ENCODE measurements at places on chromosomes 12 and 14.

GRCh38 chr12:89661706-89662330, 46.8 kb downstream of the ATP2B1 start:
- DNase-seq: no peak

- no peak for DNase-seq
These were observed 185.5 kb downstream of the SSPN start for GRCh38 chr12:26380897-26381296.

GRCh38 chr14:61923348-61923747, 161.1 kb downstream of the SNAPC1 start:
- peak; percentile 56 for DNase-seq

GRCh38 chr12:3365463-3366411, 125.3 kb upstream of the PRMT8 start:
- no peak for DNase-seq

DNA sequence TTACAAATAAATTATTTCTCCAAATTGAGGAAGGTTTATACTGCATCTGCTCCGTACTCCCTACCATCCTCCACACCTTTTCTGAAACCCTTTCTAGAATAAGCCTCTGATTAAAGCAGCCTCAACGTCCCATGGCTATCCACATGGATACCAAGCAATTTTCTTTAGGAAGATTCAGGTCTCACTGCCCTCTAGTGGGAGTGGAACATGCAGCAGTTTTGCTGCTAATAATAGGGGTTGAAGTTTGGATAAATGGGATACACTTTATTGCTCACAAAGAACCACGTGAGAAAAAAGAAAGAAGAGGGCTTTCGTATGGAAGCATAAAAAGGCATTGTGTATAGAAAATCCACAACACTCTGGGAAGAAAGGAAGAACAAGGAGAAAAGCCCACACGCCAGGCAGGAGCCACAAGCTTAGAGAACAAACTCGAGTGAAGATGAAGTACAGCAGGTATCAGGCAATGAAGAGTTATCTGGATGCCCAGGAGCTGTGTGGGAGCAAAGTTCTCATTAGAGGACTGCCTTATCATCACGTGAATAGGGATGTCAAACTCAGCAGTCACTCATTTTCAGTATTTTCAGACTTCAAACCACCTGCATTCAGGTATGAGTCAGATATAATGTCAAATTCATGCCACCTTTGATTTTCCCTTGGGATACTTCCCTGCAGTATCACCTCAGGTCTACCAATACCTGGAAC, 45.8 kb downstream of the CCER1 start:
- DNase-seq: peak; percentile 62

- peak; percentile 26 for DNase-seq
These were observed 204.2 kb downstream of the EFCAB11 start for GRCh38 chr14:89750281-89750755.

- DNase-seq: no peak
These were observed 172.5 kb downstream of the GXYLT1 start for GRCh38 chr12:41972196-41972595.

DNA sequence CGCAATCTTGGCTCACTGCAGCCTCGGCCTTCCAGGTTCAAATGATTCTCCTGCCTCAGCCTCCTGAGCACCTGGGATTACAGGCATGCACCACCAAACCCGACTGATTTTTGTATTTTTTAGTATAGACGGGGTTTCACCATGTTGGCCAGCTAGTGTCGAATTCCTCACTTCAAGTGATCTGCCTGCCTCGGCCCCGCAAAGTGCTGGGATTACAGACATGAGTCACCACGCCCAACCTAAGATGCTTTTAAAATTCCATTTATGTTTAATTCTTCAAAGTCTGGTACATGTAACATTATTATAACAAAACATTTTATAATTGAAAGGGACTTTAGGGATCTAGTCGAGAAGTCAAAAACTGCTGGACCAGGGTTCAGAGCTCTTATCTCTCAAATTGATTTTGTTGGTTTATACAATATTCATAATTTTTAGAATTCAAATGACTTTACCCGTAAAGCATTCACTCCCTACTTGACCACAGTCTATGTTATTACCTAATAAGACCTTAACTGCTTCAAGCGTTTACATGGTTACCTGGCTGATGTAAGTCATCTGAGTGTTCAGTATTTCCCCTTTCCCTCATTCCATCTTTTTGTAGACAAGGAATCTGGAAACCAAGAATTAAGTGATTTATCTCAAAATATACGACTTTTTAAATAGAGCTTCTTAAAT, 28.2 kb downstream of the RAP1B start:
- no peak for DNase-seq

DNA sequence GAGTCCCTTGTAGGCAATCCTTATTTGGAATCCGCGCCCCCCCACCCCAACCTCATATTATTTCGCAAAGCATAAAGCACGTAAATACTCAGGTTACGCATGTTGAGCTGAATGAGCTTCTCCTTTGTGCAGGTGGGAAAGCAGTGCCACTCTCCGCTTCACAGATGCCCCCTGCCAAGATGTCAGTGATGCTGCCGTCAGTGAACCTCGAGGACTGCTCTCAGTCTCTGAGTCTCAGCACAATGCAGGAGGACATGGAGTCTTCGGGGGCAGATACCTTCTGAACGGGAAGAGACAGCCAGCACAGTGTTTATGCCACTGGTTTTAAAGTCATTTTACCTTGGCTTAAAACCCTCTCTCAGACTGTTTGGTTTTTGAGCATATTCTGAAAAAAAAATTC, 90.1 kb upstream of the DACT1 start:
- DNase-seq: no peak

GRCh38 chr14:70188322-70188658, 461 bp downstream of the SLC8A3 start:
- no peak for DNase-seq

DNA sequence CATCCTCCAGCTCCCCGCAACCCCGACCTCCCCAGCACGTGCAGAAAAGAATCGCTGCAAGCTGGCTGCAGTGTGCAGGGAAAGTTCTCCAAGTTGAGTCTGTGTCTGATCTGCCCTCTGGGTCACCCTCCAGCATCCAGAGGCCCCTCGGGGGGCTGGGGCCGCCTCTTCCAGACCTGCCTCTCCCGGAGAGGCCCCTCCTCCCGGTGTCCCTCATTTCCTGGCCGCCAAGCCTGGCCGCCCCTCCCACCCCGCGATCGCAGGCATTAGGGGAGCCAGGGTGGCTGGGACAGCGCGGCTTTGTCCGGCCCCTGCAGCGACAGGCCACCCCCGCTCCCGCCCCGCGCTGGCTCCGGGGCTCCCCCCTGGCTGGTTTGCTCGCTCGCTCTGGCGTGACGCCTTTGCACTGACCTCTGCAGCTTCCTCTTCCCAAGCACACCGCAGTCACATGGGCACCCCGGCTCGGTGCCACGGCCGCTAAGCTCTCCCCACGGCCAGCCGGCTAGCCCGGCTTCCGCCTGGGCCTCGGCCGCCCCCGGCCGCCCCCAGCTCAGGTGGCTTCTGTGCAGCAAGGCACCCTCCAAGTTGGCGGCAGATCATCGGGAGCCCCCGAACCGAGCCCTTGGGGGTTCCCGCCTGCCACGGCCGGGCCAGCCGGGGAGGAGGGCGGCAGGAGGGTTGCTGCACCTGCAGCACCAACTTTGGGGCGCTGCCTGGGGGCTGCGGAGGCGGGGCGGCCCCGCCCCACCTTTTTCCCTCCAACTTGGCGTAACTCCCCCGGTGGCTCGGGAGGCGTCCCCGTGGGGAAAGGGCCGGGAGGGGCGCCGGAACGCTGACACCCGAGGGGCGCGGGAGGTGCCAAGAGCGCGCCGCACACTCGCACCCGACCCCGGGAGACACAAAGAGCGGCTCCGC, 43.7 kb downstream of the KDM2B start:
- peak; percentile 67 for DNase-seq

DNA sequence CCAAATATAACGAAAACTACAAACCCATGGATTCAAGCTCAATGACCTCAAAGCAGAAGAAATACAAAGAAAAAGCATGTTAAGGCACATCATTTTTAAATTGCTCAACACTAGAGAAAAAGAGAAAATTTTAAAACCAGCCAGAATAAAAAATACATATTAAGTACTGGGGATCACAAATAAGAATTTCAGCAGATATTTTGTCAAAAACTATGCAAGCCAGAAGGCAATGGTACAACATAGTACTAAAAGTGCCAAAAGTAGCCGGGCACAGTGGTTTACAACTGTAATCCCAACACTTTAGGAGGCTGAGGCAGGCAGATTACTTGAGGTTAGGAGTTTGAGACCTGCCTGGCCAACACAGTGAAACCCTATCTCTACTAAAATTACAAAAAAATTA, 10.2 kb downstream of the SGPP1 start:
- DNase-seq: peak; percentile 22

DNA sequence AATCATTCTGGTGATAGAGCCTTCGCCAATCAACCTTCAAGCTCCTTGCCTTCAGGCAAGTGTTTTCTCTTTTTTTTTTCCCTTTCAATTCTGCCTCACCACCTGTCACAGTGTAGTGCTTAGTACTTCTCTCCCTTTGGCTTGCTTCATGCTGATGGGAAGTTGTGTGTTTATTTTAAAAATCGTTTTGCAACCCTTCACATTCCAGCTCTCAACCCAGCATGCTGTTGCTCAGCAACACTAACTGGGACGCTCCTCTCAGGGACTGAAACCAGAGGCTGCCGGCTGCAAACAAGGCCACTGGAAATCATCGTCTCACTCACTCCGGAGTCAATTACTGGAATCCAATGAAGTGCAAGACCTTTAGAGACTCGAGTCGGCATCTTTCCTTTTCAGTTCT, 342.7 kb downstream of the PRKD1 start:
- DNase-seq: peak; percentile 89

DNA sequence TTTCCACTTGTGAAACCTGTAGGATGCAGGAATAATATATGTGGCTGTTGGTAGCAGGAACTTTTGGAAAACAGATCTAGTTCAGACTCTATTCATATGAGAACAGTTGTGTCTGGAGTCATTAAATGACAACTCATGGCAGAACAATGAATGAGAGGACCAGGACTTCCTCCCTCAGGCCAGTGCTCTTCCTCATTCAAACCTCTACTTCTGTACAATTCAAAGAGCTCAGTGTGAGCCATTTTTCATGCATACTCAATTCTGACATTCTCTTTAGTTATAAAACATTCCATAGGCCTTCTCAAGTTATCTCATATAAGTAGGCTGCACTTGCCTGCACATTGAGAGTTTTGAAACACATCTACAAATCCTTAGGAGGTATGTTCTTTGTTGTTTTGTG, 1526.6 kb upstream of the FLRT2 start:
- no peak for DNase-seq

- DNase-seq: no peak
These were observed 123.1 kb downstream of the PIWIL1 start for GRCh38 chr12:130460611-130461446.

DNA sequence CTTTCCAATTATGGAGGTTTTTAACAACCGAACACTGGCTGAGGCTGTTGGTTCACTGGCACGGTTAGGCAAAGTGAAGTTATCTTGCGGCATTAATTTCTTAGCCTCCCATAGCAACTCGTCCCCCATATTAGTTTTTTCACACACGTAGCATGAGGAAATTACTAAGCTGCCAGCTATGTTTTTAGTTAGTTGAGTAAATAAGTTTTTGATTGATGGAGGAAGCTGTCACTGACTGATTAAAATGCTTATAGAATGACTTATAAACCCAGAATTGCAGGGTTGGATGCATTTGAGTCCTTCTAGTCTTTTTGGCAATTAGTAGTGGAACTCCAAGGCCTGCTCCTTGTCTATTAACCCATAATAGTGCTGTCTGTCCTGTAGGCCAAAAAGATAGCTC, 97.1 kb downstream of the ALG10 start:
- DNase-seq: no peak

DNA sequence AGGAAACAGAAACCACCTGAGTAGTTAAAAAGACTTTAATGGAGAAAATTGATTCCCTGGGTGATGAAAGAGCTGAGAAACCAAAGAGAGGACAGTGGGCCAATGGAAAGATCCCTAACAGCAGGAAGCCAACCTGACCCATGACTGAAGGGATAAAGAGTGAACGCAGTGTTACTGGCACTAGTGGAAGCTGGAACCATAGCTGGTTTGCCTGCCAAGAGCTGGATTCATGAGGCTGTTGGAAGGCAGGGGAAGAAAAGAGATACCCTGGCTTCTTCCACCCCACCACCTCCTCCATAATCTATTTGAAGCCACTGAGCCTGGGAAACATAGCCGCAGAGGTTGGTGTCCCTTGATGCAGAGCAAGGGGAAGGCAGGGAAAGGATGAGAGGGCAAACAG, 125.5 kb upstream of the PRKD1 start:
- no peak for DNase-seq

- no peak for DNase-seq
These were observed 24.0 kb downstream of the BHLHE41 start for GRCh38 chr12:26100666-26101349.

DNA sequence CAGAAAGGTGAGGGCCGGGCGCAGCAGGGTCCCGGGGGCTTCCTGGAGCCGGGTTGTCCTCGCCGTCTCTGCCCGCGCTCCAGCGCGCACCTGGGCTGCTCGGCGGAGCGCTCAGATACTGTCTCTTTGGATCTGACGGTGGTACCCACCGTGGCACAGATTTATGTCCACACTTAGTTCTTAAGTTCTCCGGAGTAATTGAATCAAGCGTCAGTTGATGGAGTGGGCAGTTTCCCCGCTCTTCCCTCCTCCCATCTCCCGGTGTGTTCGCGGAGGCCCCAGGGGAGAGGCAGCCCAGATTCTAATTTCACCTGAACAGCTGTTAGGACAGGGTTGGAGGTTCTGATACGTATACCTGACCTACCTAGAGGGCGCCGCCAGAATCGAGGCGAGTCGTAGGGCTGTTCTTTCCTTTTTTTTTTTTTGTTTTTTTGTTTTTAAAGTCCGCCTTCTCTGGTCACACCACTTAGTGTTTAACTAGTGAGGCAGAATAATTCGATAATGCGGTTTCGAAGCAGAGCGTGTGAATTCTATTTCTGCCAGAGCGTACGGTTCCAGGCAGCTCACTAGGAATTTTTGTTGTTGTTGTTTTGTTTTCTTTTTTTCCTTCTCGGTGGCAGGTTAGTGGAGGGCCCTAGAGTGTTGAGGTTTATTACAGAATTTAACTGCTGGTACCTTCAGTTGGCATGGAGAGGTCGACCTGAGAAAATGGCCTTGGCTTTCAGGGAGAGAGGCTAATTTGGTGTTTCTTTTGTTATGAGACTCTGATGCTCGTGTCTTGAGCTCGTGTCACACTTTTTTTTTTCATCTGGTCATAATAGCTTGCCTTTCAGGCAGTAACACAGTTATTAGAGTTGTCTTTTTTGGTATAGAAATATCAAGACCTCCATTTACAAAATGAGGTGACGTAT, 22.3 kb upstream of the GNS start:
- DNase-seq: no peak

Data from AG10803 (cell line).